ENCODE measurements at places on chromosomes 12 and 14. TPM values are rescaled to one million over a fixed set of nuclear protein-coding genes. Genes with fewer than 3 reads are reported as not detected.
A peak's percentile ranks its signal among the peaks of the same experiment; 100 is the strongest.

Gene PLXNC1
- total RNA-seq = 10.2 TPM

- no peak overlapping the region for H3K27ac ChIP-seq
- H3K27me3 ChIP-seq = no peaks in the 10 kb centered on the region
- DNase-seq = no peak
- no peak overlapping the region for H3K4me3 ChIP-seq
- no peaks in the 10 kb centered on the region for H3K36me3 ChIP-seq
These were observed 671.8 kb downstream of the RPS29 start for GRCh38 chr14:48914382-48914781.

Gene KLRC2
- not detected for total RNA-seq

DNA sequence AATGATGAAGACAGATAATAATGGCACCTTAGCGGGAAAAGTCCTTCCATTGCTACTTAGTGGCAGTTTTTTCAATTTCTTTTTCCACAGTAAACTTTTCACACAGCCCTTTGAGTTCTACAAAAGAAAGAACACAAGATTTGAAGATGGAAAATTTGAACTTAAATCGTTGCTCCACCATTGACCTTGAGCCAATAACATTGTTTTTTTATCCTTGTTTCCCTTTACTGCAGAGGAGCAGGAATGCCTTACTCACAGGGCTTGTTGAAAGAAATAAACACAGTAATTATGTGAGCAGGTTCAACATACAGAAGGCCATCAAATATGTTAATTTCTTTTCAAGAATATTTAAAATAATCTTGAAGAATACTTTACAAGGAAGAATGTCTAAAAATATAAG, 181.5 kb upstream of the KRR1 start:
- H3K27me3 ChIP-seq = no peaks in the 10 kb centered on the region
- no peak overlapping the region for H3K27ac ChIP-seq
- DNase-seq = no peak
- no peaks in the 10 kb centered on the region for H3K36me3 ChIP-seq

Gene CATSPERB
- total RNA-seq = 1.4 TPM

DNA sequence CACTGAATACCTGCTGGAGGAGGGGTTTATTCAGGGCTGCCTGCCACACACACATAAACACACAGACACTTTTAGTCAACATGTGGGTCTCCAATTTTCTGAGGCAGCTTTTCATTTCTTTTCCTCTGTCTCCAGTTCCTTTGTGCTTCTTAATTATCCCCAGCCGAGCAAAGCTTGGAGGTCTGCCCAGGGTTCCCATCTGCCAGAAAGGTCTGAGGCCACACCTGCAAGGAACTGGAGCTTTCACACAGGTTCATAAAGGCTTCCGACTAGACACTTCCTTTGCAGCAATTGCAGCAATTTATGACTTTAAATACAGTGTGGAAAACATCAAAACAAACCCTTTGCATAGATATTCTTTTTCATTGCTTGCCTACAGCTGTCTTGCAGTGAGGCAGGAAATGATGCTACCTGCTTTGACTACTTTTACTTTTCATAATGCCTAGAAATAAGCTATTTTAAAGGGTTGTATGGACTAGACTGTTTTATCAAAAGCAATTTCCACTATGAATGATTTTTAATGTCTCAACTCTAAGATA, 1318.9 kb downstream of the AACS start:
- H3K4me1 ChIP-seq = no peaks in the 10 kb centered on the region
- no peaks in the 10 kb centered on the region for H3K27me3 ChIP-seq
- no peak for DNase-seq

- H3K27me3 ChIP-seq = no peaks in the 10 kb centered on the region
- H3K4me1 ChIP-seq = peaks cover 8% of the 10 kb centered on the region
- DNase-seq = no peak
- H3K27ac ChIP-seq = no peak overlapping the region
These were observed 6.7 kb upstream of the NCOR2 start for GRCh38 chr12:124573839-124574786.

- no peak overlapping the region for H3K27ac ChIP-seq
- H3K27me3 ChIP-seq = no peaks in the 10 kb centered on the region
- no peak overlapping the region for H3K4me3 ChIP-seq
- DNase-seq = no peak
- H3K4me1 ChIP-seq = no peaks in the 10 kb centered on the region
- H3K36me3 ChIP-seq = no peaks in the 10 kb centered on the region
These were observed 729.0 kb downstream of the SLC6A15 start for GRCh38 chr12:84183576-84183975.

DNA sequence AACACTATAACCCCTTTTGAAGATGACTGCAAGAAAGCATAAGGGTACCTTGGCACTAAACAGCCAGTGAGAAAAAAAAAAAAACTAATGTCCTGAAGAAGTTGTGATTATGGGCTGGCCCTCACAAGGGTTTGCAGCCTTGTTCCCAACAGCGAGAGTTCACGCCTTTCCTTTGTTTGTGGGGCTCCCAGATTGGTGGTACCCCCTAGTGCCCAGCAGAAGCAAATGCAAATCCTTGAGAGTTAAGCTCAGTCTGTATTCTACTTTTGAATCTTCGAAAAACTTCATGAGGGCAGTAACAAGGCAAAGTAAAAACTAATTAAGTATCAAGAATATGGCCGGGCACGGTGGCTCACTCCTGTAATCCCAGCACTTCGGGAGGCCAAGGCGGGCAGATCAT, 238.9 kb upstream of the LMO3 start:
- H3K27ac ChIP-seq = no peak overlapping the region
- no peaks in the 10 kb centered on the region for H3K27me3 ChIP-seq
- no peak overlapping the region for H3K4me3 ChIP-seq
- H3K4me1 ChIP-seq = no peaks in the 10 kb centered on the region
- no peaks in the 10 kb centered on the region for H3K36me3 ChIP-seq

DNA sequence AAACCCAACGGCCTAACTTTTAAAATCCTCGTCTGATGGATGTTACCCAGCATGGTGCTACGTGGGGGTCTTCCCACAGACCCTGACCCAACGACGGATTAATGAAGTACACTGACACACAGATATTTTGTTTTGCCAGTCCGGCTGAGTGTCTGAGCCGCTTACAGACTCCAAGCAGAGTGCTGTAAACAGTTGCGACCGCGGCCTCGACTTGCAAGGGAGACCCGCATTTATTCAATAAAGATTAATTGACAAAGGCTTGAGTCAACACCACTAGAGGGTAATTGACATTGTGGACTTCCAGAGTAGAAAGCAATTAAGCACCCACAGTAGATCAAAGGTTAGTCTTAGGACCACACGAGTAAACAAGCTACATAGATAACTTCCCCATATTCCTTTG, 1042.4 kb downstream of the AACS start:
- no peak overlapping the region for H3K27ac ChIP-seq
- DNase-seq = no peak
- no peaks in the 10 kb centered on the region for H3K27me3 ChIP-seq

DNA sequence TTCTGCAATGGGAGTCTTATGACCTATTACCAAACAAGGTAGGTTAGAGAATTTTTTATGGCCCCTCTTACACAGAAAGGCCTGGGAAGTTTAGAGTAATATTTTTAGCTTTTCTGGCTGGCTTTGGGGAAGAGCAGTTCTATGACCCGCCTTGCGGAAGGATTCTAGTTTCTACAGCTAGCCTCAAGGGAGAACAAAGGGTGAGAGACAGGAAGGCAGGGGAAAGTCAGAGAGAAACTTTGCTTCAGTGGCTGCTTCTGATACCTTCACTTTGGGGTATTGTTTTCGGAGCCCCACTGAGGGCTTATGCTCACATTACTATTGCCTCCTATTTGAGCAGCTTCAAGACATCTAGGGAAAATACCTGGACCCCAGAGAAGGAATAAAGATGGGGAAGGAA, 80.7 kb upstream of the NUDT4 start:
- H3K27me3 ChIP-seq = no peaks in the 10 kb centered on the region
- DNase-seq = no peak
- no peak overlapping the region for H3K27ac ChIP-seq
- H3K4me3 ChIP-seq = no peak overlapping the region
- H3K36me3 ChIP-seq = no peaks in the 10 kb centered on the region

DNA sequence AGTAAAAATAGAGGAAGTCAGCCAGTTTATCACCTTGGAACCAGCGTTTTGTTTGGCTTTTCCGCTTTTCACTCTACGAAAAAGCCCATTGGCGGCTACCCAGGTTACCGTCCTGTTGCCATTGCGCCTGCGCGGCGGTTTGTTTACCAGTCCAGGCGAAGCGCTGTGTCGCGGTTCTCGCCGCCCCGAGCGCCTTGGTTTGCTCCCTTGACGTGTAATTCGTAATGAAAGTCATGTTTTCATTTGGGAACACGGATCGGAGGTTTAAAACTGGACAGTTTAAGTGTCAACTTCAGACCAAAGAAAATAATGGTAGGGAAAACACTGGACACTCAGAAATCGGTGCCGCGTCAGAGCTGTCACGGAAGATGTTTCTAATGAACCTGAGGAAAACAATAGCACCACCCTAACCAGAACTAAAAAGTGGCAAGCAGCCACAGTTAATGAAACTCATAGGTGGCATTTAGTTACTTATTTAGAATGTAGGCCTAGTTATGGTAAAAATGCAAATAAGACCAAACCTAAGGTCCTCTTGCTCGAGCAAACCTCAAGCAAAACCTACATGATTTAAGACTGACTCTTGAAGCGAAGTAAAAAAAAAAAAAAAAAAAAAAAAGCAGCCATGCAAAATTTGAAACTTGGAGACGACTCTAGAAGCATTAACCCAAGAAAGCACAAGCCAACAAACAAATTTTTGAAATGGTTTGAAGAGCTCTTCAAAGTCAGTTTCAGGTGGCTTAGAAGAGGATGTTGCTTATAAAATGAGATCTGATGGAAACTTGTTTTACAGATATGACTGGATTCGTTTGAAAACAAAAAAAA, 790 bp upstream of the GPR19 start:
- peak overlapping the region; percentile 93 for H3K27ac ChIP-seq
- H3K27me3 ChIP-seq = no peaks in the 10 kb centered on the region
- H3K4me3 ChIP-seq = peak overlapping the region; percentile 59
- H3K36me3 ChIP-seq = no peaks in the 10 kb centered on the region
- peak; percentile 94 for DNase-seq

GRCh38 chr14:61561657-61562276, 133.5 kb upstream of the HIF1A start:
- H3K4me3 ChIP-seq = no peak overlapping the region
- peak overlapping the region; percentile 59 for H3K27ac ChIP-seq

DNA sequence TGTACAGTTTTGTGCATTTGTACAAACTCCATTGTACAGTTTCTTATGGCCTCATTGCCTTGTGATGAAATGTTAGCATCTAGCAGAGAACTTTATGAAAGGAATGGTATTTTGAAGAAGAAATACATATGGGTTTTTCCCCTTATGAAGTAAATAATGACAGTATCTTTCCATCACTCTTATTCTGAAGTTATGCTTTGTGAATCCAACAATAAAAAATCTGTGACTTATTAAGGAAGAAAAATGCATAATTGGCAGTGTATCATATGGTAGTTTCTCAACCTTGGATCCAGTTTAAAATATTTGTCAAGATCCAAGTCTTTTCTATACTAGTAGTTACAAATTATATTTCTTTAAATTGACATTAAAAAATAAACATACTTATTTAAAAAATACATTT, 859.1 kb upstream of the FLRT2 start:
- H3K36me3 ChIP-seq = no peaks in the 10 kb centered on the region
- no peaks in the 10 kb centered on the region for H3K4me1 ChIP-seq
- no peak overlapping the region for H3K4me3 ChIP-seq
- no peaks in the 10 kb centered on the region for H3K27me3 ChIP-seq

GRCh38 chr12:40331886-40332285, 107.1 kb downstream of the LRRK2 start:
- DNase-seq = no peak
- H3K36me3 ChIP-seq = peaks cover 7% of the 10 kb centered on the region
- no peaks in the 10 kb centered on the region for H3K27me3 ChIP-seq

GRCh38 chr14:102993523-102993922, 63.8 kb downstream of the CDC42BPB start:
- no peak for DNase-seq
- no peak overlapping the region for H3K4me3 ChIP-seq
- no peaks in the 10 kb centered on the region for H3K4me1 ChIP-seq
